Activated CD4-positive, alpha-beta T cell treated with anti-CD3 and anti-CD28 coated beads, Interleukin-2, amount 50 U/mL, for 48 hours (primary cell): ENCODE measurements at places on chromosomes 12 and 14.

DNA sequence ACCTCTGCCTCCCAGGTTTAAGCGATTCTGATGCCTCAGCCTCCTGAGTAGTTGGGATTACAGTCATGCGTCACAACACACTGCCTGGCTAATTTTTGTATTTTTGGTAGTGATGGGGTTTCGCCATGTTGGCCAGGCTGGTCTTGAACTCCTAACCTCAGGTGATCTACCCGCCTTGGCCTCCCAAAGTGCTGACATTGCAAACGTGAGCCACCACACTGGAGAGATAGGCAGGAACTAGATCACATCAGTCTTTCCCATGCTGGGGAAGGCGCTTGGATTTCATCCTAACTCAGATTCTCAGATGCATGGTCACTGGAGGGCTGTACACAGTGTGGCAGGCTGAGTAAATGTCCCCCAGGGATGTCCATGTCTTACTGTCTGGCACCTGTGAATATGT is 18.0 kb upstream of the ORAI1 start:
- no peak for DNase-seq

DNA sequence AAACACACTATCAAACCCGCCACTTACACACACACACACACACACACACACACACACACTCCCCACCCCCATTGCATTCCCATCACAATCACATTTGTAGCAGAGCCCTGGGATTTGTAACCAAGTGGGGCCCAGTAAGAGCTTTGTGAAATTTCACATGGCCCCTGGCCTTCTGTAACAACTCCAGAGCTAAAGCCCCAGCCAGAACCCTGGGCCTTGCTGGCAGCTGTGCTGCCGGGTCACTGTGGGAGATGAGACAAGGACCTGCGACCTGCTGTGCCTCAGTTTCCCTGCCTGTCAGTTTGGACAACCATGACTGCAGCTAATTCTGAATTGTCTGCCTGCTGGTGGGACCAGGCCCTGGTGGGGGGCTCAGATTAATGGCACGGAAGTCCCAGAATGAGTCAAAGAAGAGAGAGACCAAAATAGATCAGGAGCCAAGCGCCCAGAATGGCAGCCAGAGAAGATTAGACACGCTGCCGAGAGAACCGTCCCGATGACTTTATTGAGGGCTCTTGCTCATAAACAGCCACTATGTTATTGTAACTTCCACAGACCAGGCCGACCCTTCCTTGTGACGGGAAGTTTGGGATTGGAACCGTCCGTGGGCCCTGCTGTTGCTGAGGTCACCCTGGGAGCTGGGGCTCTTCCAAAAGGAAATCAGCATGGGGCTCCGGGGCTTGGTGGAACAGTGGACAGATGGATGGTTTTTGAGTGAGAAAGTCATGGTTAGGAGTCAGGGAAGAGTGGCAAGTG is 123.1 kb downstream of the ZFP36L1 start:
- DNase-seq: no peak

DNA sequence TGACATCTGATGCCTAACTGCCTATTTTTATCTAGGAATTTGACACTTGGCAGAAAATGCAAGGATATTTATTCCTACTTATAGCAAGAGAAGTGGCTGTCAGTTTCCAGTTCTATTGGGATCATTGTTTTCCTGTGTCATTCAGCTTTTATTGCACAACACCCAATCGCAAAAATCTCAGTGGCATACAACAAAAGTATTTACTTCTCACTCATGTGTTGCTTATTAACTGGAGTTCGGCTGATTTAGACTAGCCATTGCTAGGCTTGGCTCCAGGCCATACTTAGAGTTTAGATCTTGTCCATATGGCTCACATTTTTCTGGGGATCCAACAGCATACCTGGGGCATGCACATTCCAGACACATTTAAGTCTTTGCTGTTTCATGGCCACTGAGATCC is 218.6 kb upstream of the SYT1 start:
- no peak for DNase-seq

GRCh38 chr12:67919406-67919805 is 69.8 kb upstream of the IFNG-AS1 start:
- DNase-seq: no peak

DNA sequence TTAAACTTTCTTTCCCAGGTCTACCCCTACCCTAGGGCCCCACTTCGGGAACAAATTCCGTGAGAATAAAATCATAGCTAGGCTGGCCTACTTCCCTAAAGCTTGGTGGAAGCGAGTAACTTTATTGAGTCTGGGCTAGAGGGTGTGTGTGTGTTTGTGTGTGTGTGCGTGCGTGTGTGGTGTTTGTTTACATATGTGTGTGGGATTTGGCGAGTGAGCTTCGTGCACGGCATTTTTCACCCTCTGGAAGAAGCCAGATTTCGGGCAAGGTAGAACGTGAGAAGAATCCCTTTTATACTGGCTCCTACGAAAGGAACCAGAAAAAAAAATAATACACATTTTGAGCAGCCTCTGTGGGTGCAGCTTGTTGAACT is 7.5 kb upstream of the LHX5 start:
- DNase-seq: no peak

GRCh38 chr12:94333396-94333795 is 126.3 kb downstream of the CEP83 start:
- no peak for DNase-seq

DNA sequence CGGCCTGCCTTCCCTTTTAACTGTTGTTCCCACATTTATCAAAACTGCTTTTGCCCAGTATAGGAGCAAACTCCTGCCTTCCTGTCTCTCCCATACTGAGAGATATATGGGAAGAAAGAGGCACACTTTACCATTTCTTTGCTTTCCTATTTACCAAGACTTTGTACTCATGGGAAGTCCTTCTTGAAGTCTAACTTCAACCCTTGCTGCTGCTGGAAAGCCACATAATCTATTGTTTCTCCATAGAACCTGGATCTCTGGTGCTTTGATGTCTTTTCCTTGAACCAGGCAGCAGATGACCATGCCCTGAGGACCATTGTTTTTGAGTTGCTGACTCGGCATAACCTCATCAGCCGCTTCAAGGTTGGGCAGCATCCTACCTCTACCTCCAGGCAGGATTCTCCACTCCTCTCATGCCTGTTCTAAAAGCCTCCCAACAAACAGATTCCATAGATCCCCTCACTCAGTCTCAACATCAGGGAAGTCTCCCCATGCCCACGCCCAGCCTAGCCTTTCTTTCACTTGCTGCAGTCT is 18.4 kb downstream of the PPP1R1A start:
- DNase-seq: no peak

DNA sequence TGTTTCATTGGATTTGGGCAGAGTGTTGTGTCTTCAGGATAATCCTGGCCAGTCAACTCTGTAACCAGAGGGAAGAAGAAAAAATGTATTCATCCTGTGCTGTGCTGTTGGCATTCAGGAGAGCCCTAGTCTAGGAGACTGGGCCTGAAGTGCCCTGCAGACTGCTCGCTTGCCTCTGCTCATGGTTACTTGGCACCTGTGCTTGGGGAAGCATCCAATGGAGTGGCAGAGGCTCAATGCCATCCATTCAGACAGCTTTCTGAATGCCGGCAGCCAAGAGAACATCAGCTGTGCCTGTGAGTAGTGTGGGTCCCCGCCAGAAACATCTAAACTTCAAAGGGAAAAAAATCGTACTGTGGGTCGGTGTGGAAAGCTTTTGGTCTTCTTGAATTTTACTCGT is 124.2 kb downstream of the SRGAP1 start:
- DNase-seq: no peak

DNA sequence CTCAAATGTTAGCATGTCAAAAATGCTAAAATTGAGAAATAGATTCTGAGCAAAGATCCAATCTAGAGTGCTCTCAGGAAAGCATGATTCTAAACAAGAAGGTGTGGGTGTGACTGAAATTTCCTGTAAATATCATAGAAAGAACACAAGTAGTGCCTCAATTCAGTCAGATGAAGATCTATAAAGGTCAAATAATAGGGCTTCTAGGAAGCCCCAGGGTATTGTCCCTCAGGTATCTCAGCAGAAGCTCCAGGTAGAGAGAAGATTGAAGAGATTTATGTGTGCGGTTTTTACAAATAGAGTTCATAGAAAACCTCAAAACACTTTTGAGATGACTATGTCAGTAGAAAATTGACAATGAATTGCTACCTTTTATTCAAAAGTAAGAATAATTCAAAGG is 13.0 kb downstream of the KLRD1 start:
- DNase-seq: no peak

DNA sequence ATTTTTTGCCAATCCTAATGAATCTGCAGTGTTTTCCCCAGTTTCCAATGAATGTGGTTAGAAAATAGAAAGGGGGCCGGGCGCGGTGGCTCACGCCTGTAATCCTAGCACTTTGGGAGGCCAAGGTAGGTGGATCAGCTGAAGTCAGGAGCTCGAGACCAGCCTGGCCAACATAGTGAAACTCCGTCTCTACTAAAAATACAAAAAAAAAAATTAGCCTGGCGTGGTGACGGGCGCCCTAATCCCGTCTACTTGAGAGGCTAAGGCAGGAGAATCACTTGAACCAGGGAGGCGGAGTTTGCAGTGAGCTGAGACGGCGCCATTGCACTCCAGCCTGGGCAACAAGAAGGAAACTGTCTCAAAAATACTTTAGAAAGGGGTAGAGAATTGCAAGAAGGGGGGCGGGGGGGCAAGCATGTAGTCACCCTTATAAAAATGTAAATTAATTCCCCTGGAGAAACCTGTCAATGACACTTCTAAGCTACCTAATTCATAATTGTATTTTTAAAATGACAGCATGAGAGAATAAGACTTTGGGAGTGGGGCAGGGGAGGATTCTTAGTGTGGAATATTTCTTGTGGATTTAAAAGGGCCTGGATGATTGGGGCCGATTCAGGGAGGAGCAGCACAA is 1.7 kb downstream of the KLHDC2 start:
- DNase-seq: no peak
